ENCODE measurements at places on chromosomes 13 and 19.

- DNase-seq = no peak
Observed at GRCh38 chr13:99686944-99687411, 185.7 kb downstream of the TM9SF2 start.

GRCh38 chr19:45005787-45006186, 4.5 kb downstream of the RELB start:
- DNase-seq = no peak

DNA sequence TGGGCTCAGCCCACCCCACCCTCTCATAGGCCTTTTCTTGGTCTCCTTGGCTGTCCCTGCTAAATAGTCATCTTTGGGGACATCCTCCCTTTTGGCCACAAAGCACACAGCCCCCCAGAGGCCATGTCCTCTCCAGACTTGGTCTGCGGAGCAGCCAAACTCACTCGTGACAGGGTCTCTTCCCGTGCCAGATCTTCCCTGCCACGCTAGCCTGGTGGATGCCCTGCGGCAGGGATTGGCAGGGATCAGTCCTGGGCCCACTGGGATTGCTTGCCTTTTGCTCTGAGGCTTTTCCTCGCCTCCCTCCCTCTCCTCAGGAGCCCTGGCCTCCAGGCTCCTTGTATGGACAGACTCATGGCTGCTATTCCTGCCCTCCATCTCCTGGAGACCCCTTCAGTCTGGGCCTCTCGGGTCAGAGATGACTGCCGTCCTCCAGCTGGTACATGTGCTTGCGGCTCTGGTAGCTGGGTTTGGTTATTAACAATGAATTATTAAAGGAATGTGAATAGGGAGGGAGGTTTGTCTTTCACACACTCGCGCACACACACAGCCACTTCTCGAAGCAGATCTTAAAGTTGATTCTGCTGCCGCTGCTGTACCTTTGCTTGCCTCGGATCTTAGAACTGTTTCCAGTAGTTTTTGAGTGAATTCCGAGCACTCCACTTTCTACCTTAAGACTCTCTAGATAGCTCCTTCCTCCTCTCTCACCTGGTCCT, 45.1 kb downstream of the NFIX start:
- no peak for DNase-seq

- no peak for DNase-seq
Observed at GRCh38 chr13:100520936-100521850, 67.4 kb downstream of the GGACT start.

DNA sequence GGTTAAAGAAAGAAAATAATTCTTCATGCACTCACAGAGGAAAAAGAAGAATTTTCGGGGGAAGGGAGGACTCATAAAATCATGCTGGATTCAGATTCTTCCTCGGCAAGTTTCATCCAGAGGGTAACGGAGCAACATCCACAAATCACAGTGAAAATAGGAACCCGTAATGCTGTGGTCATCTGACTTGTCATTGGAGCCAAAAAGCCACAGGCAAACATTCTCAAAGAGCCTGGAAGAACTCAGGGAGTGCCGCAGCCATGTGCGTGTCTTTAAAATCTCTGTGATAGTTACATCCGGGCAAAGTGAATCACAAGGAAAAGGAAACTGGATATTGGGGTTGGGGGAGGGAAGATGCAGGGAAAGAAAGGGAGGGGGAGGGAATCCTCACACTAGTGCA, 33.0 kb upstream of the VSTM2B start:
- DNase-seq = no peak

Measured in stimulated activated CD4-positive, alpha-beta T cell treated with anti-CD3 and anti-CD28 coated beads, Interleukin-15, amount 100 ng/mL, for 1 hour (primary cell).